ENCODE measurements at places on chromosomes 16 and 17.
A peak's percentile ranks its signal among the peaks of the same experiment; 100 is the strongest.

DNA sequence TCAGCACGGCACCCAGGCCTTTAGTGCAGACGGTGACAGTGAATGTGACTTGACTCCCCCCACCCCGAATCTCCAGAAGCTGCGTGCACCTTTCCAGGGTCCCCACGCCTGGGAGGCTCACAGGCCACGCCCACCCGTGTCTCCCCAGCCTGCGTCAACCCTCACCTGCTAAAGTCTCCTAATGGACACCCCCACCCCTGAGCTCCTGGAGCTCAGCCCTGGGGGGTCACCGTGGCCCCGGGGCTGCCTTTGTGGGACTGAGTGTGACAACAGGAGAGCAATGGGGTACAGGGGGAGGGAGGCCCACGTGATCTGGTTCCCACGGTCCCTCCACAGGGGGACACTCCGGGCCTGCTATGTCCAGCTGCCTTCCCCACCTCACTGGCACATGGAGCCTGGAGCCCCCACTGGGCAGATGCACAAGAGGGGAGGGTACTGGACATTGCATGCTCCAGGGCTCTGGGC, 7.4 kb upstream of the FASN start:
- DNase-seq = no peak

DNA sequence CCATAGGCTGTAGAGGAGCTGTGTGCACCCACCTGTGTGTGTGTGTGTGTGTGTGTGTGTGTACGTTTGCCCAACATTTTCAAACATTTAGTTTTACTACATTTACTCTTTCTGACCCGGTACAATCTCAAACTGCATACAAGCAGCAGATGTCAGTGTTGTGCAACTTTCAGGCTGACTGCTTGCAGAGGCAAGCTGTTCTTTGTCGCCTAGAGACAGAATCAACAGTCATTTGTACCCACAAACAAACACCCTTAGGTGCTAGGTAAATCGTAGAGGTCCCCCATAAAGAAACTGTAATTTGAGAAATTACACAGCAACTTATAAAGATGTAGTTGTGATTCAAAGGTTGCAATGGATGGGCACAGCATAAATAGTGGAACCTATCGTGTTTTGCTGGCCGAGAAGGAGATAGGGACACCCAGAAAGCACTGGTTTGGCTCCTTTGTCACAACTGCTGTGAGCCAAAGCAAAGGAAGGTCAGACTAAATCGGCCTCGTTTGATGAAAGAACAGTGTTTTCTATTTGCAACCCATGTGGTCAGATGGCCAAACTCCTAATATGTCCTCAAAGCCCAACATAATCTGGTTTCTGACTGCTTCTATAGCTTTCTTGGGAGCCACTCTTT, 478.4 kb downstream of the TOX3 start:
- DNase-seq = no peak

- no peak for DNase-seq
Measured at GRCh38 chr17:77125432-77125901, 15.3 kb upstream of the SEC14L1 start.

GRCh38 chr16:27960619-27961295, 102.8 kb downstream of the GSG1L start:
- no peak for DNase-seq

GRCh38 chr17:69175625-69176456, 34.1 kb upstream of the ABCA6 start:
- no peak for DNase-seq

GRCh38 chr16:65665586-65665985, 543.7 kb upstream of the CDH11 start:
- no peak for DNase-seq

- DNase-seq = peak; percentile 60
Measured at GRCh38 chr16:352547-353403, at the start of gene AXIN1. Gene AXIN1 (minus strand): TSS chr16:352723. CDS start chr16:347025, 5,698 bp downstream.

GRCh38 chr16:87979352-87979751, 28.1 kb downstream of the BANP start:
- DNase-seq = no peak

DNA sequence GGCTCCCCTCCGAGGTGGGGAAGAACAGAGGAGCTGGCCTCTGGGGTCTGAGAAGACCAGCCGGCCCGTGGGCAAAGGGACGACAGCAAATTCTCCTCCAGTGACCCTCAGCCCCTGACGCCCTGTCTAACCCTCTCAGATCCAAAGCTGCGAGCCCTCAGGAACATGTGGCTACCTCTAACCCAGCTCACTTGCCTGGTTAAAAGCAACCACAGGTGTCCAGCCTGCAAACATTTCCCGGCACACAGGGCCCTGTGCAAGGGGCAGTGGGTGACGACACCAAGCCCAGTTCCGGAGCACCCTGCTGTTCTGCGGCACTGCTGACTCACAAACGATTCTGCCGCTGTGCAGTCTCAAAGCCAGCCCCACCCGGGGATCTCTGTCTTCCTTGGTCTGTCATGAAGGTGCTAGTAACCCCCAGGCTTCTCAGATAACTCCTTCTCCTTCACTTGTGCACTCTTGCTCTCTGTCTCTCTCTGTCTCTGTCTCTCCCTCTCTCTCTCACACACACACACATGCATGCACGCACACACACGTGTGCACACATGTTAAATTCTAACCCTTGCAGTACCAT, 23.0 kb downstream of the WNT3 start:
- no peak for DNase-seq

DNA sequence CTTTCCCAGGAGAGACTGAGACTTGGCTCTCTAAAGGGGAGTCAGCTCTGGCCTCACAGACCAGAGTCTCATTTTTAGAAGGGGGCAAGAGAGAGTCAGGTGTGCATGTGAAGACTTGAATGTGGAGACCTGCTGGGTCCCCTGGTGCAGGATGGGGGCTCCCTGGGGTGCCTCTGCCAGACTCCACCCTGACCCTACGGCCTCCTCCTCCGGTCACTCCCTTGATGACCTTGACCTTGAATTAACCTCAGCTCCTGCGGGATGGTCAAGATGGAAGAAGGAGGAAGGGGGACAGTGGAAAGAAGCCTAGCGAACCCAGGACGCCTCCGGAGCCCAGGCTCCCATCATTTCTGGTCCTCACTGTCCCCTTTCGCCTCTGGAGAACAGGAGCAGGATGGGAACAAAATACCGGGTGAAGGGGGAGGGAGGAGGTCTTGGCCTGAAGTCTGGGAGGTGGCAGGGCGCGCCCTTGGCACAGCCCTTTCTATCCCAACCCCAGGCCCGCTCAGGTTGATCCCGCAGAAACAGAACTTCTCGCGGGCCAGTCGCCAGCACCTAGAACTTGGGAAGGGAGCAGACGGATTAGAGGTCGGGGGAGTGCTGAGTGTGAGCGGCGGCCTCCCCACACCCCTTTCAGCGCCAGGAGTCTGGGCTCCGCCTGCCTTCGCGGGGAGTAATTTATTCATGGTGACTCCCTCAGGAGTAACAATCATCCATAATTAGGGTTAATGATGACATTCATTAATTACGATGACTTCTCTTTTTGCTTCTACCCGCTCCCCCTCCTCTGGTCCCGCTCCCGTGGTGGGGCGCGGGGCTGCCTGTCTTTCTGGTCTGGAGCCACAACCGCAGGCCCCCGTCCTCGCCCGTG, 1.6 kb downstream of the STAC2 start:
- DNase-seq = no peak

- DNase-seq = no peak
Measured at GRCh38 chr17:10147040-10147439, 51.4 kb downstream of the GAS7 start.

DNA sequence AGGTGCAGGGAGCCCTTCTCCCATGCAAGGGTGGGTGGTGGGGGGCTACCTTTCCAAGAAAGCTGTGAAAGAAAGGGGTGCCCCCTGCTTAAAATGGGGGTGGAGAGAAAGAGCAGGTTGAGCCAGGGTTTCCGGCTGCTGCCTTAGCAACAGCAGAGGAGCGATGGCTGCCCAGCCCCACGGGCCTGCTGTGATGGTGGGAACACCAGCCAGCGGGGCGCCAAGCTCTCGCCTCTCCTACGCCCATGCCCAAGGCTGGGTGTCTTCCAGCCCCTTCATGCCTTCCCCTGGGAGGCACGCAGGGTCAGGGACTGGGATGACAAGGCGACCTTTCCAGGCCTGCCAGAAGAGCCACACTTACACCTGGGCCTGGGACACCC, 3.0 kb downstream of the FMNL1 start:
- no peak for DNase-seq

- no peak for DNase-seq
Measured at GRCh38 chr16:84780544-84781376, 39.0 kb upstream of the CRISPLD2 start.

DNA sequence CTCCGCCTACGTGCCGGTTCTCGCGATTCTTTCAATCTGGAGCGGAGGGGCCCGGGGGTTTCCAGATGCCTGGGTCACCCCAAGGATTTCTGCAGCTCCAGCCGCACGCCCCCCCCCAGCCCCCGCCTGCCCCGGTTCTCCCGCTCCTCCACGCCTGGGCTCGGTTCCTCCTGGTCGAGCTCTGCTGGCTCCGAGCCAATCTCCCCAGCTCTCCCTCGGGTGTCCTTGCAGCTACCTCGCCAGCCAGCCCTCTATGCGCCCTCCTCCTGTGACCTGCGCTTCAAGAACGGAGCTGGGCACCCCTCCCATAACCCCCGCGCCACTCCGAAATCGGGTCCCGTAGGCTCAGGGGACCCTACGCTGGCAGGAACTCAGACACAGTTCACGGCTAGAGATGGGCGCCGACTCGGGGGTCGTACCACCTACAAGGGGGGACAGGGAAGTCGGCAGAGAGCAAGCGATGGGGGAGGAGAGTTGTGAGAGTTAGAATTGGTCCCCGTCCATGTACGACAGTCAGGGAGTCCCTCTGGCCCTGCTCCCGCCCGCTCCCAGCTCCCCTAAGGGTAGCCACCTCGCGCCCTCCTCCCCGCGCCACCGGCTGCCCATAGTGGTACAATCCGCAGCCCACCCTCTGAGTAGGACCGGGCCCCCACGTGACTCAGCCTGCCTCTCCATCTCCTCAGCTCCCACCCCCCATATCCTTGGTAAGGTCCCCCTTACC, 961 bp downstream of the FGF11 start:
- DNase-seq = no peak

- DNase-seq = no peak
Measured at GRCh38 chr16:30786115-30786935, 680 bp downstream of the ZNF629 start.

GRCh38 chr17:5234645-5235576, at the start of gene SCIMP:
Gene SCIMP (minus strand): TSS chr17:5234860. CDS start chr17:5234755, 105 bp downstream.
- no peak for DNase-seq

- DNase-seq = no peak
Measured at GRCh38 chr17:18089613-18090012, 1.9 kb downstream of the DRG2 start.

- DNase-seq = no peak
Measured at GRCh38 chr17:78258323-78259191, 27.1 kb downstream of the TMEM235 start.

DNA sequence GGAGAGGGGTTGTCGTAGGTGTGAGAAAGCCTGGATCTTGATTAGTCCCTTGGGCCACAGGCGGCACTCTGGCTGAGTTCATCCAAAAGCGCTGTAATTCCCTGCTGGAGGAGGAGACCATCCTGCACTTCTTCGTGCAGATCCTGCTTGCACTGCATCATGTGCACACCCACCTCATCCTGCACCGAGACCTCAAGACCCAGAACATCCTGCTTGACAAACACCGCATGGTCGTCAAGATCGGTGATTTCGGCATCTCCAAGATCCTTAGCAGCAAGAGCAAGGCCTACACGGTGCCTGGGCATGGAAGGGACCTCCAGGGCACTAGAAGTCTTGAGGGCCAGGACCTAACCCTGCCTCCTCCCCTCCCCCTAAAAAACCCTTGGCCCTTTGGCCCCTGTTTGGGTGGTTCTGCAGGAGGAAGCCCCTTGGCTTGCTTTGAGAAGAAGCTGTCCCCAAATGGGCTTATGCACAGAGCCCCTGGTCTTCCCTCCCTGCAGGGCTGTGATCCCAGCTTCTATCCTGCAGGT, 6.2 kb downstream of the NEK8 start:
- no peak for DNase-seq

- DNase-seq = no peak
Measured at GRCh38 chr16:4895366-4895765, 41.6 kb downstream of the PPL start.

- DNase-seq = no peak
Measured at GRCh38 chr17:72386619-72387237, 265.9 kb downstream of the SOX9 start.

DNA sequence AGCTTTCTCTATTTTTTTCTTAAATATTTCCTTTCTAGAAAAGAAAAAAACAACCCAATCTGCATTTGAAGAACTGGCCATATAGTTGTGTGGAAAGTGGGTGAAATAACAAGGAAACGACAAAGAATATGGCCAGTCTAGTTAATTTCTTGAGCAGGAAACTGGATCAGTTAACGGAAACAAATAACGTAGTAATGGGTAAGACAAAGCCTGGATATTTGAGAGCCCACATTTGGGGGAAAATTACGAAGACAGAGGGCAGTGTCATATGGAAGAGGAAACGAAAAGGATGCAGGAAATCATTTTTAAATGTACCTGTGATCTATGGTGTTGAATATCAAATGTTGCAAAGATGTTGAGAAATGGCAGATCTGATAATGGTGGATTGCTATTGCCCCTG, 78.6 kb downstream of the HS3ST3A1 start:
- no peak for DNase-seq

- DNase-seq = no peak
Measured at GRCh38 chr16:87728026-87728425, 37.8 kb downstream of the KLHDC4 start.

DNA sequence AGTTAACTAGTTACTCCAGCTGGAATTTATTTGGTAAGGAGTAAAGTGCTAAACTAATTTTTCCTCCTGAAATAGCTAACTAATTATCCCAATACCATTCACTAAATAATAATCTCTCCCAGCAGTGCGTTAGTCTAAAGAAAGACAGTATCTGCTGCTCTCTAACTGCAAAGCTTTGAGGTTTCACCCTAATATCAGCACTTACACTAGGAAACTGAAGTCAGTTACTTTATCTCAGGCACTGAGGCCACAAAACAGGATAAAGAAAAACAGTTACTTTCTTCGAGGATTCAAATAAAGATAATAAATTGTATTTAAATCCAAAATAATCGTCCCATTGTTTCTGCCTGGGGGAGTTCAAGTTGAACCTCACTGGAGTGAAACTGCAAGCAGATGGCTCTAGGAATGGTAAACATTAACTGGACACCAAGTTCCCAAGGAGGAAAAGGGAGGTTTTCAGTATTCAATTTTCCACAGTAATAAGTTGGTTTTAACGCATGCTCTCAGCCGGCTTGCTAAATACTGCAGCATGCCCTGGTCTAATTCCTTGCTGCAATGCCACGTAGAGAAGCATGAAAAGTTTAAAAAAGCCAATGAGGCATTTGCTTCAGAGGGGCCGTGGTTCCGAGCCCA, 20.0 kb upstream of the FOXJ1 start:
- no peak for DNase-seq
